ENCODE measurements at places on chromosomes 3 and 15.

- DNase-seq = no peak
Observed at GRCh38 chr3:132325634-132326033, 8.4 kb downstream of the ACP3 start.

GRCh38 chr15:33866101-33866737 lies 102.1 kb upstream of the CHRM5 start:
- no peak for DNase-seq

- no peak for DNase-seq
Observed at GRCh38 chr3:38332201-38332600, 14.4 kb upstream of the XYLB start.

DNA sequence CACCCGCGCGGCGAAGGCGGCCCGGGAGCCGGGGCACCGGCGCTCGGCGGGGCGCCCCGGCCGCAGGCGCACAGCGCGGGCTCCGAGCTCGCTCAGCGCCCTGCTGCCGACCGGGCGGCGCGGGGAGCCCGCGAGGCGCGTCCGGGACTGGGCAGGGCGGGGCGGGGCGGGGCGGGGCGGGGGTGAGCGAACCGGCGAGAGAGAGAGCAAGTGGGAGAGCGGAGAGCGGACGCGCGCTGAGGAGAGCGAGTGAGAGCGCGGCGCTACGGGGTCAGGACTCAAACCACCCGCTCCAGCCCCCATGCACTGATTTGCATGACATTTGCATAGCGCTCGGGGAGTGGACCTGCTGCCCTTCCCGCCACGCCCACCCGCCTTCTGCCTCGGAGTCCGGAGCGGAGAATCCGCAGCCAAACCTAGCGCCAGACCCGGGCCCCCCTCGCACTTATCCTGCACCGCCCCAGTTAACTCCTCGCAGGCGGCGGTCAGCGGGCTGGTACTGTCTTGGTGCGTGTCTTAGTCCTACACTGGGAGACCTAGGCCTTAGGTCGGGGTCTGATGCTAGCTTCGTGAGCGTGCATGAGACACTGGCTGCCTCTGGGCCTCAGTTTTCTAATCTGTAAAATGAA lies at the start of gene MYLK:
Gene MYLK, minus strand, starts transcription at position 130 of the 629 bp plus-strand sequence. CDS start 90,491 bp downstream, outside the sequence.
- peak; percentile 19 for DNase-seq

DNA sequence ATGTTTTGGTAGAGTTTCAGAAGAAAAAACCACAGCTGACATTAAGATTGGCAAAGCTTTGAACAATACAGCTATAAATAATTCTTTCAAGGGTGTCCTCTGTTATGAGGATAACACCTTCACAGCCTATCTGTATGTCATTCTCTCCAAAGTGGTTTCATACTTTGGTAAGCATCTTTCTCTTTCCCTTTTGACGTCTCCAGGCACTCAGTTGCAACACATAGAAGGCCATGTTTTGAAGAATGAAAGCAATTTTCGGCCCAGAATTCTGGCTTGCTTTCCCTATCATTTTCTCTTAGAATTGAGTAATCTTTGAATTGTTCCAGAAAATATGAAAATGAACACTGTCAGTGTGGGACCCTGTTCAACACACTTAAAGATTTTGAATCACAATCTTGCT lies 200.0 kb upstream of the CBLB start:
- DNase-seq = no peak

GRCh38 chr3:50657816-50658215 lies 16.9 kb upstream of the DOCK3 start:
- no peak for DNase-seq
